ENCODE measurements at places on chromosomes 5 and 9. TPM values are rescaled to one million over a fixed set of nuclear protein-coding genes. Genes with fewer than 3 reads are reported as not detected.

The RUSC2 gene
- 28.6 TPM for total RNA-seq

- no peak for DNase-seq
Measured at GRCh38 chr5:75044406-75044805, 8.0 kb downstream of the GCNT4 start.

GRCh38 chr5:30131-30530 lies 61.8 kb upstream of the PLEKHG4B start:
- no peak for DNase-seq

DNA sequence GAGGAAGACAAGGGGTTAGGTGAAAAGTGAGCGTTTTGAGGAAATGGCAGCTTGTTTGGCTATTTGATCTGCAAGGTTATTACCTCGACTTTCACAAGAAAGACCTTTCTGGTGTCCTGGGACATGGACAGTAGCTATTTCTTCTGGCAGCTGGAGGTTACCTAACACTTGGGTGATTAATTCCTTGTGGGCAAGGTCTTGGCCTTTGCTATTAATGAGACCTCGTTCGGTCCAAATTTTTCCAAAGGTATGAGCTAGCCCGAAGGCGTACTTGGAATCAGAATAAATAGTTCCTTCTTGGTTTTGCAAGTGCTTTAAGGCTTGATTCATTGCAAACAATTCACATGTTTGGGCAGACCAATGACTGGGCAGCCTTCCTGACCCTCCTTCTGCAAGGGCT lies 4.9 kb downstream of the GTF3C5 start:
- no peak for DNase-seq

Measured in osteoblast (primary cell).